Stimulated activated CD8-positive, alpha-beta memory T cell treated with anti-CD3 and anti-CD28 coated beads, Interleukin-7, amount 100 ng/mL, for 1 hour (primary cell): ENCODE measurements at places on chromosomes 4 and X.

- no peak for DNase-seq
Measured at GRCh38 chr4:14272206-14272605, 644.7 kb upstream of the BOD1L1 start.

DNA sequence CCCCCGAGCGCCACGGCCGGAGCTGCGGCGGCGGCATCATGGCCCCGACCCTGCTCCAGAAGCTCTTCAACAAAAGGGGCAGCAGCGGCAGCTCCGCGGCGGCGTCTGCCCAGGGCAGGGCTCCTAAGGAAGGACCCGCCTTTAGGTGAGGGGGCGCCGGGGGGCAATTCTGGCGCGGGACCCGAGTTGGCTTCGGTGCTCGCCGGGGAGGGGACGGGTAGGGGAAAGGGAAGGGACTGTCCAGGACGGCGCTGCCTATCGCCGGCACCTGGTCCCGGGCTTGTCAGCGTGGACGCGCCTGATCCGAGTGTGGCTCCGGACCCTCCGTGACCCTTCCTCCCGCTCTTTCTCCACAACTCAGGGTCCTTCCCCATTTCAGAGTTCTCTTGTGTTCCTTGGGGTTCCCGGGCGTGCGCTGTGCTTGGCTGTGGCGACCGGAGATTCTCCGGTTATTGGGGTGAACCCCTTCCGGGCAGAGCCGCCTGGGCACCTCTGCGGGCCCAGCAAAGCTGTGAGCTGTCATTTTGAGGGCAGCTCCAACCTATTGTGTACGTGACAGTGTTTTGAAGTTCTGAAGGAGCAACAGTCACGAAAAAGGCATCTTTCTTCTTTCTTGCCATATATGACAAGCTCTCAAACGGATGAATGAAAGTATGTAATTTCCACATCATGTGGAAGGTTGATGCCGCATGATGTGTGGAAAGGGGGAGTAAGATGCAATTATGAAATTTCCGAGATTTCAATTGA is 522 bp downstream of the FNIP2 start:
- DNase-seq: peak; percentile 16

DNA sequence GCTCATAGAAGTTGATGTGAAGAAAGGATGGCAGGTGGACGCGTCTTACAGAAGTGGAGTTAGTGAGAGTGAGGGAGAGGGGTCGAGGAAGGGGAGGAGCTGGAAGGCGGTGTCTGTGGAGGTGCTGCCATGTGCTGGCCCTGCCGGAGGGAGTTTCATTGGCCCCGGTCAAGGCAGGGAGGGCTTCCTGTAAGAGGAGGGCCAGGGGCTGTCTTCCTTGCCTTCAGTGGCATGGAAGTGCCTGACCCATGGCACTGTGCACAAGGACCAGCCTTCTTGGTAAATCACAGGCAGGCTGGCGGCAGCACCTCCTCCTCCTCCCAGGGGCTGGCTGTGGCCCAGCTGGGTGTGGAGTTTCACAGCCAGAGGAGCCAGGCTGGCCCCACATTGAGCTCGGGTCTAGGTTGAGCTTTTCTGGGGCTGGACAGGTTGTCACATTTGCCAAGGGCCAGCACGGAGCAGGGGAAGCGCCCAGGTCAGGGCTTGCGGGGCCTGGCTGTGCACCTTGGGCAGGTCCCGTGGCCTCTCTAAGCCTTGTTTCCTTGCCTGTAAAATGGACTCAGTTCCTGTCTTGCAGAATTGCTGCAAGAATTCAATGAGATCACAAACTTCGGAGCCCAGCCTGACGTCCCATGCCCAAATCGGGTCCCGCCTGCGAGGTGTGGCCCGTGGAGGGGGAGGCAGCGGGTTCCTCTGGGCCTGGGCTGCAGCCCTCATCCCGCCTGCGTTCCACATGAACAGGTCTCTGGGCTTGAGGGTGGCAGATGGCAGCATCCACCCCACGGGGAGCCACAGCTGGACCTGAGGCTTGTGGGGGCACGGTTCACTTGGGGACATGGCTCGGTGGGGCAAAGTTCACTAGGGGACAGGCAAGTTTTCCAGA is 7.0 kb downstream of the HTRA3 start:
- DNase-seq: no peak

- no peak for DNase-seq
Measured at GRCh38 chr4:147862043-147862692, 130.3 kb downstream of the ARHGAP10 start.

GRCh38 chr4:10629394-10629793 is 55.2 kb downstream of the CLNK start:
- no peak for DNase-seq

DNA sequence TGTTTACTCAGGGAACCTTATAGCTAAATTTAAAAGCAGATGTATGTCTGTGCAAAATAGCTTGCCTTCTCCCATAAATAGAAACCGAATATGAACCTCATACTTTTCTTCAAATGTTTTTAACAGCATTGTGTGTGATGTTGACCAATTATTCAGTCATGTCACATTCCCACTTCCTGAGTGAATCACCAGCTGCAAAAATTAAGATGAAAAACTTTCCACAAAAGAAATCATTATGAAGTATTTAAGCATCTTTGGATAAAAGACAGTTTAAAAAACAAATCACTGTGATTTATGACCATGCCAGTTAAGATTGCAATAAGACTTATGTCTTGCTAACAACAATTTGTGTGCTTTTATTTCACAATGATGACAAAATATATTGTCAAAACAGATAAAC is 220.1 kb downstream of the PDGFC start:
- no peak for DNase-seq

- DNase-seq: no peak
Measured at GRCh38 chr4:41747230-41748055, 1.1 kb downstream of the PHOX2B start.

- no peak for DNase-seq
Measured at GRCh38 chr4:186808630-186809018, 85.0 kb upstream of the FAT1 start.

- no peak for DNase-seq
Measured at GRCh38 chr4:3070709-3071500, 3.4 kb downstream of the HTT-AS start.

- DNase-seq: peak; percentile 35
Measured at GRCh38 chr4:9703391-9703790, 78.0 kb upstream of the DRD5 start.

- DNase-seq: no peak
Measured at GRCh38 chrX:30270639-30271038, 23.7 kb downstream of the MAGEB1 start.

- no peak for DNase-seq
Measured at GRCh38 chr4:137627739-137628460, 95.6 kb upstream of the PCDH18 start.

DNA sequence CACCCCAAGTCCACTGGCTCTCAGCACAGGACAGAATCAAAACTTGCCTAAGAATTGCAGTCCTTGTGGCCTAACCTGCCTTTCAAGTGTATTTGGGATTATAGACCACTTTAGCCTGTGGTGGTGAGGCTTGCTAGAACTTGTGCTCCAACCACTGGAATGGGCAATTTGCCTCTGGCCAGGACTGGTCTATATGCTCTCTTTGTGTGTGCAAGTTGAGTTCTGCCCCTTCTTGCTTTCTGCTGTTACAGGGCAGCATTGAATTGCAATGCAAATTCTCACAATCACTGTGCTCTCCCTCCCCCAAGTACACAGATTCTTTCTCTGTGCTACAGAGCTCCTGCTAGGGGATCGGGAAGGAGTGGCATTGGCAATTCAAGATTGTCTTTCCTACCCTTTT is 233.6 kb upstream of the DIPK2B start:
- no peak for DNase-seq

DNA sequence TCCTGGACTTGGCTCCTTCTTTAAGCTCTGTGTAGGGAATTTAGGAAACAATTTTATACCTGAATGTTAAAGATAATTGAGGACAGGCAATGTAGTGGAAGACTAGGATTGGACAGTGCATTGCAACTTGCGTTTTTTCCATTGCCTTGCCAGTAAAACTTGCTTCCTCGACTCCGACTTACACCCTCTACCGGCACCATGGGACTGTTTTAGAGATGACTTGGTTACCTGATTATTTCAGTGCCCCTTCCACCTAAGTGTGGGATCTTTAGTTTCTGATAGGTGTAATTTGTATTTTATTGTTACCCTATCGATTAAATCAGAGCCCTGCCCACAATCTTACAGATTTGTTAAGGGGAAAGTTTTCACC is 1.2 kb downstream of the PRPS1 start:
- DNase-seq: no peak

GRCh38 chrX:68822641-68823410 is 6.0 kb upstream of the EFNB1 start:
- no peak for DNase-seq

- no peak for DNase-seq
Measured at GRCh38 chr4:7878323-7878722, 61.3 kb downstream of the AFAP1 start.

DNA sequence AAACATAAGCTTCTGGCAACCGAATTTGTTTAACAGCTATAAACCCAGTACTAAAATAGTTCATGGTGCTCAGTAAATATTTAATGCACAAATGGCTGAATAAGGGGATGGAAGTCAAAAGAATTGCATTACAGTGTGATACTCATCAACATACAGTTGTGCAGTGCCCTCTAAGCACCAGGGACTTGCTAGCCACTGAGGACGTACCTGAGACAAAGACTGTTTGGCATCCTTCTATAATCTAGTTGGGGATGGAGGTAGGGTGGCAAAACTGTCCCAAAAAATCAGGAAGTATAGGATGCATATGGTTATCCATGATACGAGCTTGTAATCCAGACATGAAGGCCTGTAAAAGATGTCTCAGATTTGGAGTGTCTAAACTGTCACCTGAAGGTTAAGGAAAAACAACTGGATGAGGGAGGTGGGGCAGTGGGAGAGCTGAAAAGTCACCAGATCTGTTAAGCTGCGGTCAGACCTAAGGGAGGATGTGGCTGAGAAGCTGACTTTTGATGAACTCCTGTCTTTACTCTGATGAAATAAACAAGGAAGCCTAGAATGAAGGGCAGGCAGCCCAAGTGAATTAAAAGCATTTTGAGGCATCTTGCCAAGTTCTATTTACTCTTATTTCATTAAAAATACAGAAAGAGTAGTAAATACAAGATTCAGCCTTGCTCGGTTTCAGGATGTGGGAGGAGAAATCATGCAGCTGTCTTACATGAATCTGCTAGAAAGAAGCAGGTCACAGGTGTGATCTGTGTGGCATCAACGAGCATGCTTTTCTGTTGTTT is 12.0 kb upstream of the CD38 start:
- no peak for DNase-seq

DNA sequence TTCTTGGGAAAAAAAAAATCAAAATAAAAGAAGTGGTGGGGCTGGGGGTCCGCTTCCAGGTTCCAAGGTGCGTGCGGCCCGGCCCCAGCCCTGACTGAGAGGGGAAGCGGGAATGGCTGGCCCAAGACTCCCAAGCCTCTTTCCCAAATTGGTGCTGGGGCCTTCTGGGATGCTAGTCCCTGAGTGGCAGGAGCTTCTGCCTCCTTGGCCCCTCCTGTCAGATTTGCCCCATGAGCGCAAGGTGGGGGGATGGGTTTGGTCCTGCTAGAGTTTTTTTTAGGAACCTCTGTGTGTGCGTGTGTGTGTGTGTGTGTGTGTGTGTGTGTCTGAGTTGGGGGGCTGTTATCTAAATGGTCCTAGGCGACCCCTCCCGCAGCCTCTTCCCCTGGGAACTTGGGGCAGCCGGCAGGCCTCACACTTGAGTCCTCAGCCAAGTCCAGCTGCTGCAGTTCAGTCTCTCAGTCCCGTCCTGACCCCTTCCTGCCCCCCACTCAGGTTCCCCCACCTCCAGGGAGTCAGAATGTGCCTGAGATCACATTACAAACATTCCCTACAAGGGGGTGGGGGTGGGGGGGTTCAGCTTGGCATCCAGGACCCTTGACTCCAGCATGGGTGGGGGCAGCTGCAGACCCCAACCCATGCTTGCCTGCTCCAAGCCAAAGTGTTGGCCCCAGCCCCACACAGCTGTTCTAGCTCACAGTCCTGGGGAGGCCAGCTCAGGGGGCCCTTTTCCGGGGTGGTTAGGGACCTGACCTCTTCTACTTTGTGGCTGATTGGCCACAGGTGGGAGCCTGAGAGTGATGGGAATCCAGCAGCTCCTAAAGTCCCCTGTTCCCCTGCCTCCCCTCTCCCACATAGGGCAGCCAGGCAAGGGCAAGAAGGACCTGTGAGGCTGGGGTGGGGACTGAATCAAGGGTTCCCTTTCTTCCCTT is 4.0 kb downstream of the EFNB1 start:
- no peak for DNase-seq

- DNase-seq: no peak
Measured at GRCh38 chr4:136750897-136751296, 781.4 kb downstream of the PCDH18 start.

DNA sequence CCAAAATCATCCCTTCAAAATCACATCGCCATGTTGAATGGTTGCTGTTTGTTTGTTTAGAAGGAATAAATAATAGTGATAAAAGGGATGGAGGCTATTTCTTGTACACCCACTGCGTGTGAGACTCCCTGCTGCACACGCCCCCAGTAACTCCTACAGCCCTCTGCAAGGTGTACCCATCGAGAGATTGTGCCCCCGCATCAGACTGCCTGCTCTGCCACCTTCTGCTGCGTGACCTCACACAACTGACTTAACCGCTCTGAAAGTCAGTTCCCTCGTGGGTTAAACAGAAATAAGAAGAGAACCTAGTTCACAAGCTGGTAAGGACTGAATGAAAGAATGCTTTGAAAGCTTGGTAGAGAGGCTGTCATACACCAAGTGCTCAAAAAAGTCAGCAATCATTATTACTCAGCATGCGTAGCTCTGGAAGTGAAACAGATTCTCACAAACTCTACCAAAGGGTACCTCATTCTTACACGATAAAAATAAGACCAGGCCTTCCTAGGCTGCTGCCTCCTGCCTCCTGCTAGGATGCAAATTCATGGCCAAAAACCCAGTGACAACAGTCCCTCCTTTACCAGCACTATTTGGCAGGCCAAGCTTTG is 147.1 kb downstream of the CPEB2 start:
- no peak for DNase-seq

DNA sequence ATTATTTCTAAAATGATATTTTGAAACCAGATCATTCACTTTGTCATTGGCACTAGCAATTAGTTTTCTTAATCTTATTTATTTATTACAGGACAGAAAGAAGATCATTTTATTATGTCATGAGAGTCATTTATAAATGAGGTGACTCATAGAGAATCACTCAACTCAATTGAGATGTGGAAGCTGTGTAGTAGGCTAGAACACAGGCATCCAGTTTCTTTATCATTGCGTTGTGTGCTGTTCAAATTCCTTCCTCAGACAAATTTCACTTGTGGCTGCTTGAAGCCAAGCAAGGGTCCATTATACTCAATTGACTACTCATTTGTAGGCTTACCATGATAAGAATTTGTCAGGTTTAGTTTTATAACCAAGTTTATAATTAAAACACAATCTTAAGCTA is 87.6 kb downstream of the MRPL1 start:
- no peak for DNase-seq

- DNase-seq: no peak
Measured at GRCh38 chrX:69429339-69430015, 74.6 kb upstream of the NALF2 start.

- DNase-seq: no peak
Measured at GRCh38 chr4:55859711-55860110, 6.3 kb downstream of the EXOC1 start.

DNA sequence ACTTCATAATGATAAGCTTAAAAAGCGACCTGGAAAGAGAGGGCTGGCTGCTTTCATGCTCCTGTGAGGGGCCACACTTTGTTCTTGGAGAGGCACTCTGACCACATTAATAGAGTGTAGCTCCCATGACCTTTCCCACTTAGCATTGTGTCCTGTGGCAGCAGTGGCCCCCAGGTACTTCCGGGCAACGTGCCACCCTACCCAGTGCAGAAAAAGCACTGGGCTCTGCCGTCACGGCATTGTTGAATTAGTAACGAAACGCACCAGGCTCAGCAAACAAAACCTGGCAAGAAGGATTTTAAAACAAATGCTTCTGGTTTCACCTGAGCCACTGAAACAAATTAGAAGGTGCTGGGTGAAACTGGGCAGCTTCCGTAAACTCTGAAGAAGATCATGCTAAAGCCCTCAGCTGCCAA is 5.4 kb upstream of the SORBS2 start:
- DNase-seq: no peak
